LNCaP clone FGC (cell line): ENCODE measurements at places on chromosomes 12 and 14.
A peak's percentile ranks its signal among the peaks of the same experiment; 100 is the strongest.

DNA sequence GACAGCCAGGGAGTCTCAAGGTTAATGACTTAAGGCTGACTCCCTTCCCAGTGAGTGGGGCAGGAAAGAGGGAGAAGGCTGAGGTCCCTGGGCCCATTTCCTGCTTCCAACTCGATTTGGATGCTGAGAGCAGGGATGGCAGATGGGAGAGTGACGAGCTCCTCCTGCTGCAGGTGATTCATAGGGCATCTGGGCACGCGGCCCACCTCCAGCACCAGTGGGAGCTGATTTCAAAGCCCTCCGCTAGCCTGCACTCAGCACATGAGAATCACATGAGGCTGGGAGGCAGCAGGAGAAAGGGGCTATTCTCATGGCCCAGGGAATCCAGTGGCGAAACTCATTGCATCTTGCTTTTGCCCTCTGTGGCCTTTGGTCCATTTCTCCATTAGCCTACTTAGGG is 90.8 kb downstream of the SSPN start:
- no peak for DNase-seq

DNA sequence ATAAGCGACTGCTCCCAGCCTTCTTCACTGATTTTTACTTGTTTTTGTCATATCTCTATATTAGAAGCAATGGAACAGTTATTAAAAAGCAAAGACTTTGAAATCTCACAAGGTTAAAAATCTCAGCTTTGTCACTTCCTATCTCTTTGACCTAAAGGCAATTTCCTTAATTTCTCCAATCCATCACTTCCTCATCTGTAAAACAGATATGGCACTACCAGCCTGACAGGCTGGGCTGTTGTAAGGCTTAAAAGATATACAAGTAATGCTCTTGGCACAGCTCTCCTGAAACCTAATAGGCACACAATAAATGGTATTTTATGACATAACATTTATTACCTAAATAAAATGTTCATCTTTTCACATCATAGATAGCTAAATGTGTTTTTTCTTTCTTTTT is 25.6 kb downstream of the ATXN2 start:
- no peak for DNase-seq

GRCh38 chr14:53764846-53765245 is 191.8 kb downstream of the BMP4 start:
- no peak for DNase-seq

DNA sequence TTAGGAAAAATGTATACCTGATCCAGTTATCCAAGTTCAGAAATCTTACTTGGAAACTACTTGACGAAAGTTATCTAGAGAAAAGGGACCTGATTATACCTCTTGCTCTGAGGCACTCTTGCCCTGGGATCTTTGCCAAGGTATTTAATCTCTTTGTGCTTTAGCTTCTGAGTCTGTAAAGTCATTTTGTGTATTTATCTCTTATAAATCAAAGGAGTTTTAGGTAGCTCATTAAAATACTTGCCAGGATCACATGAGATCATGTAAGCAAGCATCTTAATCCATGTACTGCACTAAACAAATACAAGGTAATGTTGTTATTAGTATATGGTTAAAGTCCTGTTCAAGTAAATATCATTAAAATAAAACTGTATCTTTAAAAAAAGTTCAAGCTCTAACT is 147.5 kb downstream of the IPO8 start:
- DNase-seq: peak; percentile 100

DNA sequence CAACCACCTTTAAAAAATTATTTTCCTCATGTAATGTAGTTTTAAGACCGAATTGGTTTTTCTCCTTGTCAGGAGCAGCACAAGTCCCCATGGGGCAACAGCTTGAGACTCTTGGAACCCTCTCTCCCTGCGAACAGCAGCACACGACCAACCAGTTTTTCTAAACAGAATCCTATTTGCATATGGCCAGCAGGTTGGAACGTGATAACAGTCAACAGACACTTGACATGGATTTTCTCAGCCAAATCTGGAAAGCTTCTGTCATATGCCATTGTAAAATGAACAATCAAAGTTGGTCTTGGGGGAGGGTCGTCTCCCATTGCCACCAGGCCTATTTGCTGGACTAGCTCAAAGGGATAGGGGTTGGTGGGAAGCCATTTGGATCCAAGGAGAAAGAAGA is 1915.0 kb upstream of the FLRT2 start:
- no peak for DNase-seq
